ENCODE measurements at places on chromosomes 6 and 20.

GRCh38 chr6:37095997-37096396, 74.0 kb upstream of the PIM1 start:
- no peak for DNase-seq

DNA sequence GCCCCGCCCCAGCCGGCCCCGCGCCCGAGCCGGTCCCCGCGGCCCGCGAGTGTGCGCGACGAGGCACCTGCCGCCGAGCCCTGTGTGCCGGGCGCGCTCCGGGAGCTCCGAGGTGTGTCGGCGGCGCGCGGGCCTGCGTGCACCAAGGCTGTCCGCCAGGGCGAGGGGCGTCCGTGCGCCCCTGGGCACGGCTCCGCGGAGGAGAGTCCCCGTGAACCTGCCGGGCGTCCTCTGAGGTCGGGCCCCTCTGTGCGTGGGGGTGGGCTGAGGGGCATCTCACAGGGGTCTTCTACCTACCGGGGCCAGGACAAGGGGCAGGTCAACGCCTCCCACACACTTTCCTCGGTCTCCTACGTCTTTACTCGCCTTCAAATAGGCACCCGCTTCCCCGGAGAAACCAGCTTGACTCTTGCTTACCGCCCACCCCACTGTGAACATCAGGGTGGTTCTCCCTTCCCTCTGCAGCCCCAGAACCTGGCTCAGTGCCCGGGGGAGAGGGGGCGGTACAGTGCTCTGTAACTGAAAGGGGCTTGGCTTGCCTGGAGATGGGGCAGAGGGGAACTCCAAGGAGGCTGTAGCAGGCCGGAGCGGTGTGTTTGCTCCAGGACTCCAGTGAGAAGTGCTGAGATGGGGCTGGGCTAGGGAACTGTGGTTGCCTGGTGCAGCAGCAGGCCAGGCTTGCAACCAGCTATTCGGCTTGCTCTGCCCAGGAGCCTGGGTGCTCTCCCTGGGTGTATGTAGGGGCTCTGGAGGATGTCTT, at the start of gene SAMD10:
SAMD10 (minus strand) TSS at position 86 of the 760 bp plus-strand sequence. CDS start 175 bp downstream, outside the sequence.
- DNase-seq: no peak

GRCh38 chr6:87115402-87116135, 20.7 kb upstream of the CGA start:
- no peak for DNase-seq

DNA sequence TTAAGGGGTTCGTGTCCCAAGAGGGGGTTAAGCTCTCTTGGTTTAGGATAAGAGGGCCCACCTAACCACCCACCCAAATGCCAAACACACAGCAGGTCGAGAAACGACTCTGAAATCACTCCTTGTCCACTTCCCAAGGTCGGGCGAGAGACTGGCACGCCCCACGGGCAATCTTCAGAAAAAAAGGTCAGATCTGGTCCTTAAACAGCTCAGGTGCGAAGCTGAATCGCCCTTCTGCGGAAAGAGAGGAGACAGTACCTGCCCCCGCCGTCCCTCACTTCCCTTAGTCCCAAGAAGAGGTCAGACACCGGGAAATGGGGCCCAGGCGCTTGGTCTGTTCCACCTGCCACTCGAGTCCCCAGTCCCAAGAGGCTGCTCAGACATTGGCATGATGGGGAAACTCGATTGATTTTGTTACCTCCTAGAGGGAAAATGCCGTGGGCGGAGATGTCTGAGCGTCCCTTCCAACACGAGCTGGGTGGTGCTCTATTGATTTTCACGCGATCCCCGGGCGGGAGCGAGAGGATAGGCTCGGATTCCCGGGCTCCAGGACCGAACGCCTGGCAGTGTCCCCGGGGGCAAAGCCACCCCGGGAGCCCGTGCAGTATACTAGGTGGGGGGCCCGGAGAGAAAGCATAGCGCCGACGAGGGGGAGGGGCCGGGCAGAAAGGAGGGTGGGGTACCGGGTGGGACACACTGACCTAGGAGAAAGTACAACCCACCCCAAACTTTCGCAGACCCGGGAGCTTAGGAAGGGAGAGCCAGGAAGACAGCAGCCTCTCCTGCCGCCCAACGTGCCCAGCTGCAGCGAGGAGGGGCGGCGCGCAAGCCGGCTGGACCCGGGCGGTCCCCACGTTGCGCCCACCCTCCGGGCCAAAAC, 1.1 kb upstream of the SAMD5 start:
- no peak for DNase-seq
